ENCODE measurements at places on chromosomes 5 and 9.
A peak's percentile ranks its signal among the peaks of the same experiment; 100 is the strongest.

DNA sequence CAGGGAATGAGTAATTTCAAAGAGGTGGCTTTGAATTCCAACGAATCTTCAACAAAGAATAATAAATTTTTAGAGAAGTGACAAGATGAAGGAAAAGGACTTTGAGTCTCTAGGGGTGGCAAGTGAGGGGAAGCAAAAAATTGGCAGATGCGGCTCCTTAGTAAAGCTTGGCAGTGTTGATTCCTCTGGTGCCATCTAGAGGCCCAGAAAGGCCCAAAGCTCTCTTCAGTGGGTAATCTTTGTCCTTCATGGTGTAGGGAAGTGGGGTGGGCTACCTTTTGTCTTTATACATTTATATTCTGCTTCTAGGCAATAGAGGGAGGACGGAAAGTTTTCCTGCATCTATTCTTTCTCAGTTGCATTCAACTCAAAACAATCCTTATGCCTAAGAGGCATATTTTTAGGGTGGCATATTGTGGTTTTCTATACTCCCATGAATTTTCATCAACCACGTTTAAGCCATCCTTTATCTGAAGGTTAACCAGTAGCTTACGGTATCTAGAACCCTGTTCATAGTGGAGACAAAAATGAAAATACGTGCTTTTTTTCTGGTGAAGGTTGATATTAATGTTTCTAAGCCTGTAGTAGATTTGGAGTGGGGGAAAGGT is 17.5 kb upstream of the ROPN1L start:
- no peak for DNase-seq

DNA sequence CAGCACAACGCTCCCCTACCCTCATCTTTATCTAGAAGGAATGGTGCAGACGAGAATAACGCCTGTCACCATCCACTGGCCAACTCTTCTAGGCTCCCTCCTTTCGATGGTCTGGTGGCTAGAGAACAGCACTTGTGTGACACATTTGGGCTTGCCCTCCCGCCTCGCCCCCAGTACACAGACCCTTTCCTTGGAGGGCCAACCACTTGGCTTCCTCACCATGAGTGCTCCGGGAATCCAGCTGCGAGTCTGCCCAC is 1.4 kb downstream of the GNAQ start:
- peak; percentile 45 for DNase-seq

- no peak for DNase-seq
These were observed 14.9 kb upstream of the CTXN3 start for GRCh38 chr5:127634007-127634406.

GRCh38 chr5:167950126-167950721 is 341.2 kb upstream of the WWC1 start:
- DNase-seq = no peak

DNA sequence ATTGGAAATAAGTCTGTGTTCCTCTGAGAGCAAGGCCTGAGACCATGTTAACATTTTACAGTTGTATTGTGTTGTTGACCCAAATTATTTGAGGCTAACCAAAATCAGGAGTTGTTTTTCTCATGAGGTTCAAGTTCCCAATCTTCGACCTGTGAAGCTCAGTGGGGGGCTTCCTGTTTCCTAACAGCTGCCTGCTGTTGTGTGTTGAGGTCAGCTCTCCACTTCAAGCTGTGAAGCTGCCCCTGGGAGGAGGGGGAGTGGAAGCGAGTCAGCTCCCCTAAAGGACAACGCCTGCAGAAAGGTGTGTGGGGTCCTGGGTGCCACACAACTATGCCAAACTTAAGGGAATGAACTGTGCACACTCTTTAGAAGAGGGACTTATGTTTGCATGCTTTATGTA is 295.5 kb downstream of the IRX1 start:
- no peak for DNase-seq

DNA sequence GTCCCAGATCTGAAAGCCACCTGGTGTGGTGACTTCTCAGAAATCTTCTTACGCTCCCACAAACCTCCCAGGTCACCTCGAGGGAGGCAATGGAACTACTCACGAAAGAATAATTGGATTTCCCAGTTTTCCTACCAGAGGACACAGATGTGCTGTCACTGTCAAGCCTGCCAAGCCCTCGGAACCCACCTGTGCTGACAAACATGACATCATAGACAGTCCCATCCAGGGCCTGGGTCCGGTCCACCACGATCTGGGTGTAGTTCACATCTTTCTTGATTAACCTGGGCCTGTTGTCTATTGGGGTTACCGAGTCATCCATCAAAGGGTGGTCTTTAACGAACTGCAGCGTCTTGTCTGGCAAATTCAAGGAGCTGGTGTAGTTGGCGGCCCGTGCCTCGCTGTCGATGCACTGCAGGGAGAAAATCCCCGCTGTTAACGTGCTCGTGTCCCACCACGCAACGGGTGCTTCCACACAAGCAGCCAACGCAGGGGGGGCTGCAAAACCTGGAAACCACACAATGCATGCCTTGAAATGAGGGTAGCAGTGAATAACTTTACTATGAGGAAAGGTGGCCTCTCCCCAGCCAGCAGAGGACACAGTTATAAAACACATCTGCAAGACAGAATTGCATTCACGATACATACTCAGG is 69.0 kb downstream of the SECISBP2 start:
- DNase-seq = no peak

- DNase-seq = no peak
These were observed 122.0 kb downstream of the COL23A1 start for GRCh38 chr5:178468196-178468685.

DNA sequence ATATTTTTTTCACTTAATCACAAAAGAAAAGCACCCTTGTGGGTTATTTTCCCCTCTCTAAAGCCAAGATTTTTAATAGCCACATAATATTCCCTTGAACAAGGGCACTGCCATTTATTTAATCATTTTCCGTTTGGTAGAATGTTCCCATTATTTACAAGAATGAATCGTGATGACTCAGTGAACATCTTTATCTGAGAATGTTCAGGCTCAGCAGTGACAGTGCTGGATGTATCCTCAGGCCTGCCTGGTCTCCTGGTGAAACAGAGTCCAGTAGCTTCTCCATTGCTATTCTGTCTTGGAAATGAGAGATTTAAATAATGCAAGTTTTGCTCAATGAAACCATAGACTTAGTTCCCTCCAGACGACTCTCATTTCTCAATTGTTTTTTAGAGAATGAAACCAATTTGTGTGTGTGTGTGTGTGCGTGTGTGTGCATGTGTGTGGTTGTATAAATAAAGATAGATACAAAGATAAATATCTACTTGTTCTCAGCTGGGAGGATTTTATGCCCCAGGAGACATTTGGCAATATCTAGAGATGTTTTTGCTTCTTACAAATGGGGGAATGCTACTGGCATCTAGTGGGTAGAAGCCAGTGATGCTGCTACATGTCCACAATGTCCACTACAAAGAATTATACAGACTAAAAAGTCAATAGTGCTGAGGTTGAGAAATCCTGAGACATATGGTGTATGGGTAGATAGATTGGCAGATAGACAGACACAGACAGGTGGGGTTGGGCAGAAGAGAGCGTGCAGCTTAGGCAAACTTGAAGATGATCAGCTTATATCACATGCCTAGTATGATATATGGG is 55.0 kb downstream of the PAPPA start:
- no peak for DNase-seq

DNA sequence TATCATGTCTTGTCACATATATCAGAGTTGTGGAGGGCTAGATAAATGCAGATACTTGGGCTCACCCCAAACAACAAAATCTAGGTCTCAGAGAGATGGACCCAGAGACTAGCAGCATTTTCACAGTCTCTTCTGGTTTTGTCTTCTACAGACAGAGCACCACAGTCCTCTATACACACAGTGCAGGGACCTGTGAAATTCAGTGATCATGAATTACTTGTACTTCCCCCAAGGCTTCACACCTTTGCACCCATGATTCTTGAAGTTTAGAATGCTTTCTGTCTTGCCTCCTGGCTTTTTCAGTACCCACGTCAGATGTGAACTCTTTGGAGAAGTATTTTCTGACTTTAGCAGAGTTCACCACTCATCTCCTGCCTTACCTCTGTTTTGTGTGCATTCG is 371.5 kb upstream of the PRR16 start:
- DNase-seq = no peak

- no peak for DNase-seq
These were observed 67.6 kb downstream of the ANKHD1 start for GRCh38 chr5:140469259-140469658.

DNA sequence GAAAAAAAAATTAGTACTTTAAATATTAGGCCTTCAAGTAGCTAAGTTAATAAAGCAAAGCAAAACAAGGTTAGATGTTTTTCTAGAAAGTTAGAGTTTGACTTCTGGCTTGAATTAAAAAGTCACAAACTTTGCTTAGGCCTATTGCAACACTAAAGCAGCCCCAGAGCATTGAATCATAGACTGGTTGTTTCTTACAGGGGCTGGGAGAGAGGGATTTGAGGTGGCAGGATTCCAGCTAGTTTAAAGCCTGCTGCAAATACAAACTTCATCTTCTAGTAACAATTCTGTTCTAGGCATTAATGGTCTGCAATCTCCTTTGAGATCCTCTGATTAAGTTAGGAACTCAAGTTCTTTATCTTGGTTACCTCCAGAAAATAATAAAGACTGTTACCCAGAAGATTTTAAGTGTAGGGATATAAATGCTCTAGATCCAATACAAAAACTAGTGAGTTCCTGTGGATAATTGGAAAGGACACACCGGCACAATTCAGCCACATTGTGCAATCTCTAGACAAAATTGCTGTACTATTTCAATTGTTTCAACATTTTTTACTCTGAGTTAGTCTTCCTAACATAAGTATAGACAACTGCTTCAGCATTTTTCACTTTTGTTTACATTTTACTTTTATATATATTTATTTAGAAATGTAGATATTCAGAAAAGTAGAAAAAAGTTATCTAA is 12.6 kb downstream of the OR13C5 start:
- no peak for DNase-seq

GRCh38 chr5:39333104-39333503 is 31.2 kb downstream of the C9 start:
- no peak for DNase-seq

GRCh38 chr9:127398275-127398647 is 1.3 kb downstream of the SLC2A8 start:
- no peak for DNase-seq

DNA sequence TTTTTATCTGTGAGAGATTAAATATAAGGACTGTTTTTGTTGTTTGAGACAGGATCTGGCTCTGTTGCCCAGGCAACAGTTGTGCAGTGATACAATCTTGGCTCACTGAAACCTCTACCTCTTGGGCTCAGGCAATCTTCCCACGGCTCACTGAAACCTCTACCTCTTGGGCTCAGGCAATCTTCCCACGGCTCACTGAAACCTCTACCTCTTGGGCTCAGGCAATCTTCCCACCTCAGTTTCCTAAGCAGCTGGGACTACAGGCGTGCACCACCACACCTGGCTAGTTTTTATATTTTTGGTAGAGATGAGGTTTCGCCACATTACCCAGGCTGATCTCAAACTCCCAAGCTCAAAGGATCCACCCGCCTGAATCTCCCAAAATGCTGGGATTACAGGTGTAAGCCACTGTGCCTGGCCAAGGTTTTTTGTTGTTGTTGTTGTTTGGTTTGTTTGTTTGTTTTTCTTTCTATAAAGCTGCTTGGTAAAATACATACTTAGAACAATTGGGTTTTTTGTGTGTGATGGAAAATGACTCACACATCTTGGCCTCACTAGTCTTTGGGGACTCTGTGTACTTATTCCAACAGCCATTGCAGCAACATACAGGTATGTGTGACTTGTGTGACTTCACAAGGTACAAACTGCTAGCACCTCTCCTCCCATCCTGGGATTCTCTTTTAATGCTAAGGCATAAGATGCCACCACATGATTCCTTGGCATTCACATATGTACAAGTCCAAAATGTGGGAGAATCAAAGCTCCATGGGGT is 36.5 kb upstream of the RASA1 start:
- no peak for DNase-seq

DNA sequence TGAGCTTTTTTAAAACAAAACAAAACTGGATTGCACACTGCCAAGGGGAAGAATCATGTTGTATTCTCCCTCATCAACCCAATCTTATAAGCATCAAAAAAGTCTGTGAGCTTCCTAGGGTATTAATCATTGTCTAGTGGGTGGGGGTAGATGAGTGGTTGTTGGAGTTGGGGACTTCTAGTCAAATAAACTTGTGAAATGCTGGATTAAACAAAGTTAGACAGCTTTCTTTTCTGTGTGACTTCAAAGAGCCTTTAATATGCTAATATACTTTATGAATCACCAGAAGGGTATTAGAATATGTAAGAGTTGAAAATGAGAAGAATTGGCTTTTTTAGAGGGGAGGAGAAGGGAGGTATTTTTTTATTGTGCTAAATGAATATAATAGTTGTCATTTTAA is 87.7 kb downstream of the GALNT10 start:
- DNase-seq = no peak

GRCh38 chr9:81575956-81576355 is 113.4 kb downstream of the TLE1 start:
- no peak for DNase-seq

DNA sequence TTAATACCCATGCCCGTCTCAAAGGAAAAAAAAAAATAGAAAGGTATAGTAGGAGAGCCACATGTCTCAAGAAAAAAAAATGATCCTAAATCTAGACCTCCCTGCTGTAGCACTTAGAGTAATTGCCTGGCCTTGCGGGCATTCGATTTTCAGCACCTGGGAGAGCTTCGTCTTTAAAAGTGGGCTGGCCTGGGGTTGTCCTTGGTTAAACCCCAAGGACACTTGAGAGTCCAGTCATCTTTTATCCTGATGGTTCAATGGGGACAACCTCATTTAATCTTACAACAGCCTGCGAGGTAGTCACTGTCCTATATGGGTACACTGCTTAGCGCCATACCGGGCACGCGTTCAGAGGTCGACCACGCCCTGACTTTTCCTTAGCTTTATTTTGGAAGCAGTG is 60.1 kb downstream of the MAT2B start:
- DNase-seq = no peak

GRCh38 chr9:93009337-93010015 is 49.0 kb upstream of the SUSD3 start:
- DNase-seq = no peak

- DNase-seq = no peak
These were observed 93.5 kb downstream of the SSBP2 start for GRCh38 chr5:81657386-81657785.

DNA sequence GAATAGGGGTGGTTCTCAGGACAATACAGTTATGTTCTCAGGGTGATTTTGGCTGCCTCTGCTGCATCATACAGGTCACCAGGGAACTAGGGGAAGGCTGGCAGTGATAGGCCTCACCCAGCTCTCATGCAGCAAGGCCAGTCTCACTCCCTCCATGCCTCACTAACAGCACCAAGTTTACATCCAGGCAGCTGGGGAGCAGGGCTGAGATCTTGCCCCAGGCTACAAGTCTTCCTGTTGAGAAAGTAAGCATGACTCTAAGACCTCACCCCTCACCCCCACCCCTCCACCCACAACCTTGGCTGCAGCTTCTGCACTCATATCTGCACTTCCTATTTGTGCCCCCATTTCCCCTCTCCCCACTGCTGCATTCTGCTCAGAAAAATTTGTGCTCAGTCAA is 481.2 kb downstream of the ACTL7B start:
- DNase-seq = no peak

- no peak for DNase-seq
These were observed 770.2 kb upstream of the FAM174A start for GRCh38 chr5:99765011-99765410.

Data from HuH-7 (cell line).